Left renal cortex interstitium (tissue), 4 donors: ENCODE measurements at places on chromosomes 7 and 10.

DNA sequence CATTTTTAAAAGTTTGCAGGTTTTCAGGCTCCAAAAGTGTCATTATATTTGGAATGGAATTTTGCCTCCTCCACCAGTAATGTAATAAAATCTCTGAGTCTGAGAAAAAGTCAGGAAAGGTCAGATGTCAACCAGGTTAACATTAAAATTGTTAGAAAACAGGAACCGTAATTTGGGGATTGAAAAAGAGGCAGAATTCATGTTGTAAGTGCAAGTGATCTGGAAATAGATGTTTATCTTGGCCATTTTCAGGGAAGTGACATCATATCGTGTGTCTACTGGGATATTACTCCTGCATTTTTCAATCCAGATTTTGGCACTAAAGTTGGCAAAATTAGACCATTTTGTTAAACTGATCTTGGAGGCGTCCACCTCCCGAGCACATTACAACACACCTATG lies 428.5 kb upstream of the MGMT start:
- no peak for DNase-seq

DNA sequence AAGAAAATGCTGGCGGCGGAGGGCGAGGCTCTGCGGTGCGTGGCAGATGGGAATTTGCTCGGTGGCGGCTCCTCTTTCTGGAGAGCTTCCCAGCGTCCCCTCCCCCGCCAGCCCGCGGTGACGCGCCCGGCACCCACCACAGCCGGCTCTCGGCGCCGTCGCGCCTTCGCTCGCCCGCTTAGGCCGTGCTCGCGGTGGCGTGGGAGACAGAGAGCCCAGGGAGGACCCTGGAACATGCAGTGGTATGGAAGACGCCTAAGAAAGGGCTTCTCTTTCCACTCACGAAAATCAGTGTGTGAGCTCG lies 576 bp upstream of the CSGALNACT2 start:
- DNase-seq: no peak

- no peak for DNase-seq
Measured at GRCh38 chr7:21198921-21199320, 229.0 kb upstream of the SP4 start.

DNA sequence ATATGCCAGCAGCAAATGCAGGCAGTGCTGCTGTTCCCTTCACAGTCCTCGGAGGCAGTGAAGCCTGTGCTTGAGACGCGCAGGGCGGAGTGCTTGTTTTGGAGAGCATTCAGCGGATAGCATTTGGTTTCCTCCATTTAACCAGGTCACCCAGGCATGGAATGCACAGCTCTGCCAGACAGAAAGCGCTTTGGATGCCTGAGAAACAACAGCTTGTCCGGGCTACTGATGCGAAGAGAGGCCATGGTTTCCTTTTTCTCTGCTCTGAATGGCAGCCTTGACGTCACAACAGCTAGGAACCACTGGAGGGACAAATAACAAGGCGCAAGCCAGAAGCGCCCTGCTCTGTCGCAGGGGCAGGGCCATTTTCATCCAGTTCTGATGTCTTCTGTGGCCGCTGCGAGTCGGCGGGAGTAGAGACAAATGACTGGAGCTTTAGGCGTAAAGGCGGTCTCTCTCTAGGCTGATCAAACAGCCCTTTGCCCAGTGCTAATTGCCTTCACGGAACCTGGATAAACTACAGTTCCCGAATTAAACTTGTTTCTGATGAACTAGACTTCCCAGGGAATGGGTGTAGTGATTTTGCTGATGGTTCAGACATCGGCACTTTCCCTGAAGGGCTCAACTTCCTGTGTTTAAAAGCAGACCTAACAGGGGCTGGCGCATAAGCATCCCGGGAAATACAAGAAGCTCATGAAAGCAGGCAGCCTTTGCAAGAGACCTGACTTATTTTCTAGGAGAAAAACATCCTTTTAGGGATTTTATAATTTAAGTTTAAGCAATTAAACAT lies 187.6 kb upstream of the KLF14 start:
- DNase-seq: peak; percentile 86

DNA sequence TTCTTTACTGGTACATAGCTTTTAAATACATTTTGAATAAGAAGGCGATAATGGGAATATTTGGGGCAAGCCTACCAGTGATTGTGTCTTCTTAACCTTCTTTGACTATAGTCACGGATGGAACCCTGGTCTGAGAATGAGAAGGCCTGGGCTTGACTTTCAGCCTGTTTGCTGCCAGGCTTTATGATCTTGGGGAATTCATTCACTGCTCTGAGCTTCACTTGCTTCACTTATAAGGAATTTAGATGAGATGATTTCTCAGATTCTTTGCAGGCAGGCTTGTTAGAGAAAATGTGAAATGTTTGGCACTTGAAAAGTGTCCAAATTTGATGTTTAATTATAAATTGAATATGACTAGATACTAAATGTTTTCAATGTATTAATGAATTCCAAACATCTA lies 42.5 kb downstream of the NUP205 start:
- DNase-seq: no peak

GRCh38 chr10:80870282-80870681 lies 332.6 kb downstream of the SH2D4B start:
- DNase-seq: no peak

- DNase-seq: no peak
Measured at GRCh38 chr7:112547916-112548315, 67.1 kb downstream of the LSMEM1 start.

GRCh38 chr7:29684787-29685650 lies 121.3 kb upstream of the WIPF3 start:
- peak; percentile 54 for DNase-seq

- no peak for DNase-seq
Measured at GRCh38 chr7:56009695-56010094, 41.5 kb downstream of the PSPH start.

DNA sequence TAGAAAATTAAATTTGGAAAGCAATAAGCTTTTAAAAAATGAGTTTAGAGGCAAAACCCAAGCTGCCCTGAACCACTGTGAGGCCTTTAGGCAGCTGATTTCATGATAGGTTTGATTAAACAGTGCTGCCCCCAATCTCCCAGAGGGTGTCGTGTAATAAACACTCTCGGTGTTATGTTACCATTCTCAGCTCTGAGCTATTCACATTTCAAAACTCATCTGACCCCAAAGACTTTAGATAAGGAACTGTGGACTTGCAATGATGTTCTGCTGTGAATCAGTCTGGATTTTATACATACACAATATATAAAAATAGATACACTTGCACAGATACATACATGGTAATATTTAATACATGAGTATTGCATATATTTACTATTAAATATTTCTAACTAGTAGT lies 120.4 kb downstream of the MALRD1 start:
- no peak for DNase-seq

DNA sequence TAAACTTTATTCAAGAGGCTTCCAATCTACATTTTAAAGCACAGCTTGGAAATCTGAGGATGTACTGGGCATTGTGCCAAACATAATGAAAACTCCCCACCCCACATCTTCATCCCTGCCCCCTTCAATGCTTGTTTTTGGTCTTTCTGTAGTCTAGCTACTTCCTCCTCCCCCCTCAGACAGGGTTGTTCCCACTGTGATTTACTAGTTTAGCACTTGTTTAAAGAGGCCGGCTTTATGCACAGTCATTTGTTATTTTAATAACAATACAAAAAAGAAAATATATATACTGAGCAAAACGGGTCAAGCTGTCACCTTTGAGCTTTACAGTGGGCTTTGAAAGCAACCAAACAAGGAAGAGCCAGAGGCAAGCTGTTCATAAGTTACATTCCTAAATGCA lies 132.6 kb downstream of the CHRM2 start:
- peak; percentile 41 for DNase-seq

DNA sequence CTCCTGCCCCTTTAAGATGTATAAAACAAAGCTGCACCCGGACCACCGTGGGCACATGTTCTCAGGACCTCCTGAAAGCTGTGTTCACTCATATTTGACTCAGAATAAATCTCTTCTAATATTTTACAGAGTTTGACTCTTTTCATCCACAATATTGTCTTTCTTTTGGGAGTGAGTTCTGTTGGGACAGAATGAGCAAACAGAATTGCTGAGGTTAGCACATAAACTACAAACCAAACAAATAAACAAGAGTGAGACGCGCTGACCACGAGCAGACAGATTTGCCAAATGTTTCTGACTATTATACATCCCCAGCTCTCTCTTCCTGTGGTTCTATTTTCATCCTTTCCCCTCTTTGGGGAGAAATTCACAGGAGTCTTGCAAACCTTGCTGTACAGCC lies 526.7 kb downstream of the CALN1 start:
- no peak for DNase-seq

DNA sequence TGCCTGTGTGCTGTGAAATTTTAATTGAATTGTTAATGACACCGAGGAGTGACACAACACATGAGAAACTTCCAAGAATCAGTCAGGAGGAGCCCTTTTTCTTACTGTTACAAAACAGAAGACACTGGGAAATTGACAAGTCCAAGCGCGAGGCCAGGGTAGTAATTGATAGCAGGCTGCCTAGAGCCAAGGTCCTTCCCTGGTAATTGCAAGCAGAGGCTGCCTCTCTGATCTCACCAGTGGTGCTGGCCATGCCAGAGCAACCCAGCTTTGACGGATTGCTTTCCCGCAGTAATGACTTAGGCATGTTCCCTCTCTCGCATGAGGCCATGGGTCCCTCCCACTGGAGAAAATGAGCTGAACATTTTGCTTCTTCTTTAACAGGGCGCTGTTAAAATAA lies 111.5 kb downstream of the LRMDA start:
- no peak for DNase-seq

- DNase-seq: no peak
Measured at GRCh38 chr7:70790215-70791073, 341.5 kb upstream of the GALNT17 start.

DNA sequence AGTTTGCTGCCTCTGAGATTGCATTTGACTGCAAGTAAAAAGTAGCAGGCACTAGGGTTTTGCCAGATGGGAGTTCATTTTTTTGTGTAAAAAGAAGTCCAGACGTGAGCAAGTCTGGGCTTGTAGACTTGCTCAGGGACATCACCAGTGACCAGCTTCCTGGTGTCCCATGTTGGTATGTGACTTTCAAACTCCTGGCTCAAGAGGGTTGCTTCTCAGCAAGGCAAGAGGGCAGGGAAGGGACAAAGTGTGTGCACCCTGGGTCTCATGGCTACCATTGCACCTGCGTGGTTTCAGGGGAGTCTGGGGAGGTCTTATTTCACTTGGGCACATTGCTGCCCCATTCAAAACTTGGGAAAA lies 79.3 kb upstream of the ZNF716 start:
- no peak for DNase-seq

GRCh38 chr10:2278363-2278762 lies 541.0 kb upstream of the ADARB2 start:
- DNase-seq: no peak

DNA sequence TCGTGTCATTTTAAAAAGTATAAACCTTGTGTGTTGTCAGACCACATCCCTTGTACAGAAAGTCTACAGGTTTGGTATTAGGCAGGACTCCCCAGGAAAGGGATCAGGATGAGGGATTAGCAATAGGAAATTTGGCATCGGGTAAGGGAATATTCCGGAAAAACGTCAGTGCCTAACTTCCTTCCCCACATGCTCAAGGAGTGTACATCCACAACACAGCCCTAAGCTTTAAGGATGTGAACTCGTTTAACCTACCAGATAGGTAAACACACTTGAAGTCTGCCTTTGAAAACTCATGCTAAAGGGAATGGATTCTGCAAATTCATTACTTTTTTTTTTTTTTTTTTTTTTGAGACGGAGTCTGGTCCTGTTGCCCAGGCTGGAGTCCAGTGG lies 194.9 kb downstream of the SKIDA1 start:
- no peak for DNase-seq

DNA sequence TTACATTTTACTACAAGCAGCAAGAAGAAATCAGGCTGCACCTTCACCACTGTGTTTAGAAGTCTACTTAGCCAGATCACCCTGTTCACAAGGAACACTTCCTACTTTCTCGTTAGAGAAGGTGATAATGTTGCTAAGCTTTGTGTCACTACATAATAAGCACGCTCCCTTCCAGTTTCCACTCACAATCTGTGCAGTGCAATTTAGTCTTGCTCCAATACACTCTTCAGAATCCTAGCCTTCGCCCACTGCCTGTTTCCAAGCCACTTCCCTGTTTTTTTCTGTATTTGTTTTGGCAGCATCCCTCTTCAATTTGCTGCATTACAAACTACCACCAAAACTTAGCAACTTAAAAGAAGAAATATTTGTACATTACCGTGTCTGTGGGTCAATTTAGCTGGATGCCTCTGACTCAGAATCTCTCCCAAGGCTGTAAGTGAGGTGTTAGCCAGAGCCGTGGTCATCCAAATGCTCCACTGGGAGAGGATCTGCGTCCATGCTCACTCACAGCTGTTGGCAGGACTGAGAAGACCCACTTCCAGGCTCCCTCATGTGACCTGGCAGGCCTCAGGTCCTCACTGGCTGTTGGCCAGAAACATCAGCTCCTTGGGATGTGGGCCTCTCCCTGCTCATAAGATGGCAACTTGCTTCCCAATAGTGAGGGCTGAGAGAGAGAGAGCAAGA lies 110.4 kb downstream of the PON1 start:
- no peak for DNase-seq

- DNase-seq: no peak
Measured at GRCh38 chr7:76272851-76273497, 29.5 kb upstream of the HSPB1 start.

DNA sequence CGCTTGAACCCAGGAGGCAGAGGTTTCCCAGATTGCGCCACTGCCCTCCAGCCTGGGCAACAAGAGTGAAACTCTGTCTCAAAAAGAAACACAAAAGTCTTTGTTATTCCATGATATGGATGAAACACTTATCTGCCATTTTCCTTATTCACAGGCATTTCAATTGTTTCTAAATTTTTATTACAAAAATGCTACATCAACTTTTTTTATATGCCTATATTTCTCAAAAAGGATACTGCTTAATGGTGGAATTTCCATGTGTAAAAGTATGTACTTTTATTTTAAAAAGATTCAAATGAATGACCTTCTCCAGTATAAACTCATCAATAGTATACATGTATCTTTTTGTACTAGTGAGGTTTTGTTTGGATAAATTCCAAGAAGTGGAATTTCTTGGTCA lies 41.9 kb upstream of the STMP1 start:
- DNase-seq: no peak

- DNase-seq: no peak
Measured at GRCh38 chr7:27117887-27118491, 12.6 kb downstream of the HOXA4 start.

GRCh38 chr7:82841828-82842227 lies 320.9 kb downstream of the PCLO start:
- no peak for DNase-seq
